ENCODE measurements at places on chromosomes 6 and 20.

DNA sequence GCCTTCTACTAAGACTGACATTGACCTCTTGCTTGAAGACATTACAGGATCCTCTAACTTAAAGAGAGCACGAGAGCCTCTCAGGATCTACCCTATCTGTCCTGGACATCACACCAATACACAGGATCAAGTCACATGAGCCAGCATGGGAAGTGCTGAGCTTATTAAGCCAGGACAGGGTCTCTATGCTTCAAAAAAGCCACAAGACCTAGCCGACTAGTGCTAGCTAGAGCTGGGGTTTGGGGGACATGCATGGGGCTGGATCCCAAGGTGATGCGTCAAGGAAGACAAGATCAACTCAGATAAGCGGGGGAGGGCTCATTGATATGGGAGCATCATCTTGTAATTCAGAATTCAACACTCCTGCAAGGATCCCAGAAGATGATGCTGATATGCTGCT is 167.2 kb upstream of the TAB2 start:
- DNase-seq = no peak

- no peak for DNase-seq
These were observed 55.2 kb upstream of the RBM24 start for GRCh38 chr6:17225767-17226630.

GRCh38 chr6:151029970-151030369 is 164.5 kb downstream of the MTHFD1L start:
- no peak for DNase-seq

DNA sequence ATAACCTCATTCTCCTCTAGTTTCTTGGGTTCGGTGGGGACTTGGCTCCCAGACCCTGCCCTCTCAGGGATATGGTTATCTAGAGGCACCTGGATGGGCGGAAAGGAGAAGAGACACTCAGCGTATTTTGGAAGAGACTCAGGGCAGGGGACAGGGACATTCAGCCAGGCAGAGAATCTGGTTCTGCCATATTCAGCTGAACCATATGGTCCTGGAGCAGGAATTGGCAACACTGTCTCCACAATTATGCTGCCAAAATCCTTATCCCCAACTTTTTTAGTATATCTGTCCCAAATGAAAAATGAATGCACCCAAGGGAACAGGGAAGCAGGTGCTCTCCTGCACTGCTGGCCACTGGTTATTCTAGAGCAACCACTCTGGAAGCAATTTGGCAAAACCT is 17.7 kb downstream of the SDC4 start:
- DNase-seq = no peak

GRCh38 chr6:36032261-36032660 is 4.7 kb downstream of the MAPK14 start:
- DNase-seq = no peak

- no peak for DNase-seq
These were observed 421.9 kb downstream of the PREX1 start for GRCh38 chr20:48405909-48406308.

GRCh38 chr6:83867527-83868161 is 8.2 kb downstream of the CYB5R4 start:
- DNase-seq = peak; percentile 4

DNA sequence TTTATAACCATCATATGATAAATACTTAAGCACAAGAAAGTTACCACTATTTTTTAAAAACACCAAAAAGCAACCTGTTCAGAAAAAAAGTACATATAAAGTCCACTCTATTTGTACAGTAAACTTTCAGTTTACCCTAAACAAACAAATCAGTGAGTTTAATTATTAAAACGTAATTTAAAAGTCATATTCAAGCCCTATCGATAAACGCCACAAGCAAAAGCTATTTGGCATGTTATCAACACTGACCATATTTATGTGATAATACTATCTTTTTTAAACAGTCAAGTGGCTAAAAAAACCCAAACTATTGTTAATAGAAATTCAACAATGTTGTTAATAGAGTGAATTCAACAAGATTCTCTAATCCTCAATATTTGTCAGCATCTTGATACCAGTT is 1.9 kb downstream of the KATNA1 start:
- no peak for DNase-seq

GRCh38 chr20:31712564-31713311 is 9.9 kb downstream of the BCL2L1 start:
- DNase-seq = no peak

DNA sequence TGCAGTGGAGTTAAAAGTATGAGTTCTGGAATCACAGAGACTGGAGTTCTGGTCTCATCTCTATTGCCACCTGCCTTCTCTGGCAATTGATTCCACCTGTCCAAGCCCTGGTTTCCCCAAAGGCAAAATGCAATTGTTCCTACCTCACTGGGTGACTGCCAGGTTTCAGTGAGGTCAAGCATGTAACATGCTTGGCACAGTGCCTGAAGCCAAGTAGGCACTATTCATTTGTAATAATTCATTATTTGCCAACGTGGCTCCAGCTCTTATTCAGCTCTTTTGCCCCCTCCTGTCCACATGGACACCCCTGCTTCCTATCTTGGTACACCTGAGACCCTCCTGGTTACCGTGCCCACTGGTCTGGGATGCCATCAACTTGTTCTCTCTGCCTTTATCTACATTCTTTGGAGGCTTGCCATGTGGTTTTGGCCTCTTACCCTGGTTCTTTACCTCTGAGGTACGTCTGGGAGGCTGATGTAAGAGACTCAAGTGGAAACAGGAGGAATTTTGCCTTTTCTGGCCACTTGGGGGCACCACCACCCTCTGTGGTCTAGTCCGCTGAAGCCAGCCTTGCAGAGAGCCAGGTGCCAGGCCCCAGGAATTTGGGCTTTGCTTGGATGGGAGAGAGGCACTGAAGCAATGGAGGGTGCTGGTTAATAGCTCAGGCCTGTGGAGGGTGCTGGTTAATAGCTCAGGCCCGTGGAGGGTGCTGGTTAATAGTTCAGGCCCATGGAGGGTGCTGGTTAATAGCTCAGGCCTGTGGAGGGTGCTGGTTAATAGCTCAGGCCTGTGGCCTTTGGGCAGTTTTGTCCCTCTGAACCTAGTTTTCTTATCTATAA is 1.7 kb downstream of the KCNK15 start:
- peak; percentile 81 for DNase-seq

DNA sequence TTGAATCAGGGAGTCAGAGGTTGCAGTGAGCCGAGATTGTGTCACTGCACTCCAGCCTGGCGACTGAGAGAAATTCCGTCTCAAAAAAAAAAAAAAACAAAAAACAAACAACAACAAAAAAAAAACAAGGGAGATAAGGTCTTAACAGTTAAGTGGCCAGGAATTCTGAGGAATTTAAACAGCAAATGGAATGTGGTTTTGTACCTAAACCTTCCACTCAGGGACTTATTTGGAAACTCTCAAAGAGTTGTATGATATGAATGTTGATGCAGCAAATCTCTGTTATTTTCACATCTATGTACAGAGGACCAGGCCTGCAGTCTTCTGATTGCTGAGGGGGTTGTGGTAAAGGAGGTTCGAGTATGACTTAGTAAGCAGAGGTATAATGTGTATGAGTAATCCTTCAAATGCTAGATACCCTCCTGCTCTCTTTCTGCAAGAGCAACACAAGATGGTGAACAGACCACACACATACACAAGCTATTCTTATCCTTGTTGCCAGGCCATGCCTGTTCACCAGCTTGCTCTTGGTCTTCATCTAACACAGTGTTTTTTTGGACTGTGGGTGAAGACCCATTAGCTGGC is 174.9 kb upstream of the SCGN start:
- DNase-seq = no peak

Data from activated CD4-positive, alpha-beta T cell treated with anti-CD3 and anti-CD28 coated beads, Interleukin-2, amount 50 U/mL, for 48 hours (primary cell).